A549 treated with RU486 at 1 μM for 4 hours (cell line): ENCODE measurements at places on chromosomes 16 and 17. TPM values are rescaled to one million over a fixed set of nuclear protein-coding genes. Genes with fewer than 3 reads are reported as not detected.

TEKT5 gene
- total RNA-seq: not detected in 5 replicates

DNAJA2 gene
- 71.4 to 83.1 TPM (median 78.1 TPM) in 5 replicates for total RNA-seq

SLC38A8 gene
- not detected in 5 replicates for total RNA-seq

CHRNE gene
- total RNA-seq: 0.05 to 0.15 TPM (median 0.08 TPM) in 3 of 5 replicates, not detected in the others

ATP2C2 gene
- total RNA-seq: 0.08 to 0.17 TPM (median 0.09 TPM) in 3 of 5 replicates, not detected in the others

FGF11 gene
- total RNA-seq: 0.74 to 1.4 TPM (median 1.2 TPM) in 5 replicates

CFAP97D1 gene
- 0.06 to 0.07 TPM in 2 of 5 replicates, not detected in the others for total RNA-seq
